ENCODE measurements at places on chromosomes 3 and 15.

DNA sequence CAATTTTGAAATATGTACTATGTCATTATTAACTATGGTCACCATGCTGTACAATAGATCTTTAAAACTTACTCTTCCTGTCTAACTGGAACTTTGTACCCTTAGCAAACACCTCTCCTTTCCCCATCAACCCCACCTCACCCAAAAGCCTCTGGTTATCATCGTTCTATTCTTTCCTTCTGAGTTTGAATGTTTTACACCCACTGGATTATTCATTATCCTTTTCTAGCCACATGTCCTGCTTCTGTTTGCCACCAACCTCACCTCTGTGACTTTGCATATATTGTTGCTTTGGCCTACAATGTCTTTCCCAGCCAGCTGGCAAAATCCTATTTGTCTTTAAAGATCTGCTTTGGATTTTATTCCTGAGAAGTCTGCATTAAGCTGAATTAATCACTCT is 102.6 kb upstream of the TSPAN3 start:
- DNase-seq, result no peak

- DNase-seq, result no peak
These were observed 437.9 kb downstream of the CHL1 start for GRCh38 chr3:634511-634910.

DNA sequence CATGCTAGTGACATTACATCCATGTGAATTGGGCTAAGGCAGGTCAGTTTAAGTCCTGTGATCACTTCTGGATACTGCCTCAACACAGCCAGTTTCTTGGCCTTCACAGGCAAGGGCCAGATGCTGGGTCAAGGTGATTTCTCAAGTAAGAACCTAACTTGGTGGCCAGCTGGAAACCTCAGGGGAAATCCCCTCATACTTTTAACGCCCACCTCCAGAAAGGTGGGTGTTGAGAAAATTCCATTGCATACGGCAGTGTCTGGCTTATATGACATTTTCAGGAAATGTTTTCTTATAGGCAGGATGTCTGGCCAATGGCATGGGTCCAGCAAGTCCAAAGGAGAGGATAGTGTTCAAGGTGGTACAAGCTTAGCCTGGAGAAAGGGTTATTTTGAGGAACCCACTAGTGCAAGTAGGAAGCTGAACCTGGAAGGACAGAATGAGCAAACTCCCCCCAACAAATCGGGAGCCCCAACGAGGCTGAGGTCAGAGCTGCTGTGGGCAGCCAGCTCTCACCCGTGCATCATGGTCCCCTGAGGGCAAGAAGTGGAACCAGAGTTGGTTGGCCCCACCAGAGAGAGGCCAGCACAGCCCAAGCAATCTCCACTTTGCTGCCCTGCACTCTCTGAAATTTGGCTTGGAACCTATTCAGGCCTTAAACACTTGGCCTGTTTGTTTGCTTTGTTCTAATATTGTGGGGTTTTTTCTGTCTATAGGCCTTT is 135.4 kb downstream of the PDE8A start:
- no peak for DNase-seq

- no peak for DNase-seq
These were observed 8.7 kb upstream of the VIPR1 start for GRCh38 chr3:42493798-42494151.

DNA sequence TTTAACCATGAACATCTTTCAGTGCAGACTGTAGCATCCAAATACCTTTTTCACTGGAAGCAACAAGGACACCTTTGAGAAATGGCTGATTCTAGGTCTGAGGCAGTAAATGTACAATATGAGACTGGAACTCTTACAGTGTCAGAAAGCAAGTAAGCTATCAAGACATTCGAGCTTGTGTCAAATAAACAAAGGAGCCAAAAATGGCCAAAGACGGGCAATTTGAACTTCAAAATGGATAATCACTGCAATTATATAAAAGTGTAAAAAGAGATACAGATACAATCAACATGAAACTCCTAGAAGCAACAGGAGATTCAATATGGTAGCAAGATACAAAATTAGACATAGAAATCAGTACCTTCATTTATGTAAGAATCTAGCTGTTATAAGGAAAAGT is 138.5 kb upstream of the CCDC54 start:
- DNase-seq, result no peak

GRCh38 chr3:177624528-177625495 is 427.5 kb upstream of the TBL1XR1 start:
- no peak for DNase-seq

- DNase-seq, result no peak
These were observed 188.2 kb downstream of the MEGF11 start for GRCh38 chr15:66065325-66065724.

DNA sequence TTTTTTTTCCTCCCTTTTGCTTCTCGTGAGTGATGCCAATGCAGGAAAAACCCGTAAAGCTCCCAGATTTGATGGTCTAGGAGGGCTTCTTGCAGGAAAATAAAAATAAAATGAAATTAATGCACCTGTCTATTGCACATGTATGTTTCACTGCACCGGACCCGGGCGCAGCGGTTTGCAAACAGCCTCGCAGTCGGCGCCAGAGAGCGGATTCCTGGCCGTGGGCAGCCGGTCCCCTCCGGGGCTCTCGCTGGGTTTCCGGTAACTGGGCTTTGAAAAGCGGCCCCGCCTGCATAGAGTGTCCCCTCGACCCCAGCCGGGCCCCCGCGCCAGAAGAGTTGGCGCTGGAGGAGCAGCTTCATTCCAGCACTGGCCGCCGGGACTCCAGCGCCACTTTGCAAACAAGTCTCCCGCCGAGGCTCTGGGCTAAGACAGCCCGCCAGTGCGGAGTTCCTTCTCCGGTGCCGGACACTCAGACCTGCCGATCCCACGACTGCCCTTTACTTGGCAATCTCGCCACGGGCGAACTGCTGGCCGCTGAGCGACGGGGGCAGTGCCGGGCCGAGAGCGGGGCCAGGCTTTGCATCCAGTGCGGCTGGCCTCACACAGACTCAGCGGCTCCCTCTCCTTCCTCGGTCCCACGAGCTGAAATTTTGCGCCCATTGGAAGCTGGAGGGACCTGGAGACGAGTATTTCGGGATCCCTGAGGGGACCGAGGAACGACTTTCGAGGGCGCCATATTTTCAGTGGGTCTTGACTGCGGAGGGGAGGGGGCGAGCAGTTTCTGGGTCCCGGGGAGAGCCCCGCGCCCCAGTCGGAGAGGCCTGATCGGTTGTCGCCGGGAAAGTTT is 225.9 kb upstream of the C2CD4B start:
- peak; percentile 79 for DNase-seq

DNA sequence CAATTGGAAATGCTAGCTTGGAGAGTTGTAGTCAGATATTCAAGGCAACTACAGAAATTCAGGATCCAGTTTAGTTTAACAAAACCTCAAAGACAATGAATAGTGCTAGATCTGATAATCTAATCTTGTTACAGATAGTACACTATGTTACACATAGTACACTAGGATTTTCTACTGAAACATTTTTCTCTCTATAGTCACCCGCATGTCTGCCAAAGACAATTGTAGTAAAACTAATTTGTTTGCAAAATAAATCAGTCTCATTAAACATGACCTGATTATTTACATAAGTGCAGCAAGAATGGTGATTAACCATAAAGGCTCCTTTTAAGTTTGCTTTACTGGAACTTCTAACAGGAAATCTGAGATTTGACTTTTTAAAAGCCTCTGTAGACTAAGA is 52.0 kb downstream of the ILDR1 start:
- DNase-seq, result no peak

- DNase-seq, result no peak
These were observed 1.7 kb downstream of the CCR1 start for GRCh38 chr3:46206282-46207015.

GRCh38 chr15:54808321-54808720 is 388.4 kb downstream of the RSL24D1 start:
- no peak for DNase-seq

DNA sequence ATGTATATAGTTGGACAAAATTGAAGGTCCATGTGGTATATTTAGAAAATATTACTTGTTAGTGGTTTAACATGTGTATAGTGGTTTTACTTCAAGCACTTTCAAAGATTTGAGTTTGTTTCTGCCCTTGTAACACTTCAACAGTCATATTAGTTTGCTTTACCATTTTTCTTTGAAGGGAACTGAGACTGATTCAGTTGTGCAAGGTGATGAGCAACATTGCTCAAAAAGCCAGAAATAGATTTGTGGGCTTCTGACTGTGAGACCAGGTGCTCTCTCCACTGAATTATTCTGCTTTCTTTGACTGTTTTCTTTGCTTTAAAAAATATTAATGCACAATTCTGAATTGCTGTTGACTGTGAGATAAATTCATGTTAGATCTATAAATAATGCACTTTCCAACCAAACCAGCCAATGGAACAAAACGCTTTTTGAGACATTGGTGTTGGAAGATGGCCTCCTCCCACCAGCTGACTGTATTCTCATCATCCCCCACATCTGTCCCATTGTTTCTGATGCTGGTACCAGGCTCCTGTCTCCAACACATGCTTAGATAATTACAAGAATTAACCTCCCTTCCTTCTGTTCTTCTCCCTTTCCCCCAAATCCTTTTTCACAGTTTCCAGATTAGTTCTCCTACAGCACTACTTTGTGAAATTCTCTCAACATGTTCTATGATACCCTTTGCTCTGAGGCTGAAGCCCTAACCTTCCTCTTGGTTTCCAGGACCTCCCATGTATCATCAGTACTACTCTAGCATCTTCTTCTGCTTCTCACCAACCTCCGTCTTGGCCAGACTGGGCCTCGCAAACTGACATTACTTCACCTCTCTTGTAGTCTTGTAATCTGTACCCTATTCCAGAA is 27.9 kb downstream of the PLCL2 start:
- no peak for DNase-seq

DNA sequence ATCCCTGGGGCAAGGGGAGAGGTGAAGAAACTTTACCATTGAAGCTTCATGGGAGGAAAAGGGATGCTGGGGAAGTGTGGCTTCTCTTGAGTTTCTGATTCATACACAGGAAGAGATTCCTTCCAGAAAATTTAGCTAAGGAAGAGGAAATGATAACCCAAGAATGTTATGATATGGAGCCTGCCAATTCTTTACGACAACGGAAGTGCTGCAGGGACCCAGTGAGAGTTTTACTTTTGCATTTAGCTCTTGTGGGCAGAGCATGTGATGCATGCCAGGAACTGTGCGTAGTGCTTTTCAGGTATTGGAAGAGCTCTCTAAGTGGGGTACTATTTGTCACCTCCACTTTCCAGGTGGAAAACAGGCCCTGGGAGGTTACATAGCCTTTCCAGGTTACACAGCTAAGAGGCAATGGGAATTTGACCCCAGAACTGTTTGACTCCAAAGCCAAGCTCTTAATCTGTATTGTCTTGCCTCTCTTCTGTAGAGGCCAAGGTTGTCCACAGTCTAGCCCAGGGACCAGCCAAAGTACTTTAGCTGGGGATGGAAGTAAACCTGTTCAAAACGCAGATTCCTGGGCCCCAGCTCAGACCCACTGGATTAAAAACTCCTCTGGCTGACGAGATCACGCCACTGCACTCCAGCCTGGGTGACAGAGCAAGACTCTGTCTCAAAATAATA is 23.0 kb downstream of the CMTM7 start:
- DNase-seq, result no peak

DNA sequence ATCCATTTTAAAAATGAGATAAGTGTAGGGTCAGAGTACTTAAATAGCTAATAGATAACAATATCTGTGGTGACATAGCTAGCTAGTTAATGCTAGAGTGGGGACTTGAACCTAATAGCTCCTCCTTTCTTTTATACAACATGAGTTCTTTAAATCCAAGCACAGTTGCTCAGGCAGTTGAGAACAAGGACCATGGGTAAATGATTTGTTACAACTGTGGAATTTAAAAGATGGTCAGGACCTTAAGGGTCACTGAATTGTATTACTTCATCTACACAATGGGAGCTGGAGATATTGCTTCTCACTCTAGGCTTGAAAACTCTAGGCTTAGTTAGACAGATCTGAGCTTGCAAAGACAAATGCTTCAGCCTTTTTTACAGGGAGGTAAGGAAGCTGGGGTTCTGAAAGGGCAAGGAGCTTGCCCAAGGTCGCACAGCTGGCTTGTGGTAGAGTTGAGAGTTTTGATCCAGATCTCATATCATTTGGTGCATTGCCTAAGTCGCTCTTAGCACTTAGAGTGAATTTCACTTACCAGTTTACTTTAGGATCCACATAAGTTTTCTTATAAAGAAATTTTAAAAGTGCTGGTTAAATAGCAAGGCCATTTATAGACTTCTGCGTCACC is 90.2 kb downstream of the EDEM1 start:
- no peak for DNase-seq

DNA sequence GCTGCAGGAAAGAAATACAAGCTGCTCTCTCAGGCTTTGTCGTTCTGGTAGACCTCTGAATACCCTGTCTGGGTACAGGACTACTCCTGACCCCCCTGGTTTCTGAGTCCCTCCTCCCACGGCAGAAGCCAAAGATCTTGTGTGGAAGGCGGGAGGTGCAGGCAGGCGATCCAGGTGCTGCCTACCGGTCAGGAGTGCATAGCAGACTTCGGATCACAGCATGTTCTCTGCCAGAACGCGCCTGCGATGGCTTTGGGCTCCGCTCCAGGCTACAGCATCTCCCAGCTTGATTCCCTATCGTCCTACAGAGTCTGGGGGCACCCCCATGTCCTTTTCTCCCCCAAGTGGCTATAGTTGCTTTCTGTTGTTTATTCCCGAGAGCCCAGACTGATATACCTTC is 2.5 kb upstream of the CFAP100 start:
- DNase-seq, result no peak

- DNase-seq, result no peak
These were observed 13.5 kb downstream of the PTPRG start for GRCh38 chr3:61574854-61575253.

GRCh38 chr3:144839991-144840390 is 868.4 kb downstream of the DIPK2A start:
- no peak for DNase-seq

All from activated CD8-positive, alpha-beta memory T cell treated with anti-CD3 and anti-CD28 coated beads for 24 hours (primary cell).